ENCODE measurements at places on chromosomes 6 and 20. TPM values are rescaled to one million over a fixed set of nuclear protein-coding genes. Genes with fewer than 3 reads are reported as not detected.

Gene EYS
- total RNA-seq, result 1.9 TPM

Gene CD2AP
- 33.2 TPM for total RNA-seq

Gene TSHZ2
- 1.9 TPM for total RNA-seq

Gene TGM6
- not detected for total RNA-seq

Gene ENPP5
- total RNA-seq, result 5.0 TPM

Gene ME1
- total RNA-seq, result 2.2 TPM

Gene CLDN20
- total RNA-seq, result not detected

Gene CCDC170
- 2.8 TPM for total RNA-seq

Gene CD40
- total RNA-seq, result 0.31 TPM

Gene NR2E1
- total RNA-seq, result 13.5 TPM

Gene ATP5F1E
- total RNA-seq, result 35.4 TPM

Gene HLA-DOA
- 0.31 TPM for total RNA-seq

Gene ACAT2
- total RNA-seq, result 81.4 TPM

Gene KIF25
- total RNA-seq, result not detected

Gene PRL
- not detected for total RNA-seq

Gene PROKR2
- total RNA-seq, result 44.8 TPM

Gene ZC3H12D
- 0.31 TPM for total RNA-seq

Gene HLA-DPB1
- 1.9 TPM for total RNA-seq

Gene RNF39
- not detected for total RNA-seq

Gene PAX1
- not detected for total RNA-seq

Gene IRF4
- total RNA-seq, result not detected

Gene MCCD1
- not detected for total RNA-seq

Gene DUSP15
- 6.6 TPM for total RNA-seq

Gene PTP4A1
- 87.6 TPM for total RNA-seq

Gene WFDC5
- total RNA-seq, result not detected

Gene GABRR1
- not detected for total RNA-seq

Gene SLC17A3
- not detected for total RNA-seq

Gene NFKBIE
- total RNA-seq, result 7.8 TPM

Gene ATG5
- 65.1 TPM for total RNA-seq

Gene NPEPL1
- 28.2 TPM for total RNA-seq

Gene SYNDIG1
- total RNA-seq, result 67.0 TPM

Gene TMEM200A
- 25.0 TPM for total RNA-seq

Gene PTCRA
- not detected for total RNA-seq

Gene CAGE1
- not detected for total RNA-seq

Gene KCNK5
- total RNA-seq, result not detected

Gene FOXQ1
- 1.9 TPM for total RNA-seq

Gene C20orf202
- total RNA-seq, result 1.3 TPM

Gene TREML2
- not detected for total RNA-seq

Gene MATN4
- total RNA-seq, result not detected

Gene RSPO3
- total RNA-seq, result 23.5 TPM

Gene DPPA5
- not detected for total RNA-seq

Gene C6orf15
- not detected for total RNA-seq

Gene SPTLC3
- 0.63 TPM for total RNA-seq

Gene BICRAL
- total RNA-seq, result 36.0 TPM

Data from parietal lobe (tissue), 2 donors.